ENCODE measurements at places on chromosomes 2 and 18.

DNA sequence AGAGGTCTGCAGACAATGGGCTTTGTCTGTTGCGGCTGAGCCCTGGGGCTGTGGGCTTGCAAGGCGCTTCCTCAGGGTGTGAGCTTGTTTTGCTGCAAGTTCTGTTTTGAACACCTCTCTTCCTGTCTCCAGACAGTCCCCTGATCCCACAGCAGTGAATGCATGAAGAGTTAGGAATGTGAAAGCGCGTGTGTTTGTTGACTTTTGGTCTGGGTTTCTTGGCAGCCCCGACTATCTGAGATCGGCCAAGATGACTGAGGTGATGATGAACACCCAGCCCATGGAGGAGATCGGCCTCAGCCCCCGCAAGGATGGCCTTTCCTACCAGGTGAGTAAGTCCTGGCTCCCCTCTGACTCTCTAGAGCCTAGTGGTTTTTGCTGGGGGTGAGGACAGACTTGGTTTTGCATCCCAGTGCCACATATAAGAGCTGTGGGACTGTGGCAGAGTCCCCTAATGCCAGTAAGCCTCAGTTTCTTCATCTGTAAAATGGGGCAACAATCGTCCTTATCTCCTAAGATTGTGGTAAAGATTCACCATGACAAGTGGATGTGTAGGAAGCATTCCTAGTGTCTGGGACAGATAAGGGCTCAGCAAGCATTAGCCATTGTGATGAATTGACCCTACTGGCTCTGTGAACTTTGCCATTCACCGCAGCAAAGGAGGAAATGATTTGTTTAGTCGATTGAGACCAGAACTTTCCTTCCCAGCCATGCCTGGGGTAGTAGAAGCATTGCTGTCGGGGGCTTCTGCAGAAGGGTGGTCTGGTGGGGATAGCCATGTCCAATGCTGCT, 3.0 kb downstream of the LBH start:
- no peak for DNase-seq

GRCh38 chr2:241558532-241559322, at the start of gene BOK:
Gene BOK, plus strand, starts transcription at chr2:241558745. Its CDS starts 739 bp downstream, at chr2:241559484.
- peak; percentile 60 for DNase-seq

DNA sequence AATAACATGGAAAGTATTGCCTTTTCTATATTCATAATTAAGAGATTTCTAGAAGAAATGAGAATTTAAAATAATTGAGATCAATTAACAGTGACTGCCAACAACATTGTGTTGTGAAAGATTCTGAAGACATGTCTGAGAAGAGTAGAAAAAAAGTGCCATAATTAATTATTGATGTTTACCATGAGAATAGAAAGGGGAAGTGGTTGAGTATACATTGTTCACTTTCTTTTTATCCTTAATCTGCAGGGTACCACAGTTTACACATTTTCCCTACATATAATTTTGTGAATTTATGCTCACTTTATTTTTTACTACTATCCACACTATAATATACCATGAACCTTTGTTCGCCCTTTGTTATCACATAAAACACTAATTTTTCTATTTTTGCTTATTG, 47.1 kb upstream of the UBE2E3 start:
- no peak for DNase-seq

GRCh38 chr2:232999354-232999753, 13.7 kb downstream of the NGEF start:
- no peak for DNase-seq
